ENCODE measurements at places on chromosomes 11 and 22.

GRCh38 chr22:45131749-45132148 lies 32.0 kb upstream of the NUP50 start:
- DNase-seq: peak; percentile 68

GRCh38 chr11:104705490-104706190 lies 192.6 kb downstream of the CASP12 start:
- DNase-seq: peak; percentile 29

GRCh38 chr22:45631841-45632238 lies 39.8 kb upstream of the ATXN10 start:
- DNase-seq: no peak

DNA sequence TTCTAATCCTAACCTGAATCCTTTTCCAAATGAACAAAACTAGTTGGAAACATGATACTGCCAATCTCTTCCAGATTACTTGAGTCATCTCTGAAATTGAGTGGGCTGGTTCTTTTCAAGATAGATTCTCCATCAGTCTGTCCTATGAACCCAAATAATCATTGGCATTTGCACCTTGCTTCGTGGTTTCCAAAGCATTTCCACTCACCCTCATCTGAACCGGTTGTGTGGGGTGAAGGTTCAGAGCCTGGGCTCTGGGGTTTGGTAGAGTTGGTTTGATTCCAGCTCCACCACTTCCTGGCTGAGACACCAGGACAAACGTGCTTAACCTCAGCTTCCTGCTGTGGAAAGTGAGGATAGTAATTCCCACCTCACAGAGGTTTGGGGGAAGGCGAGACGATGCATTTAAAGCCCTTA lies 206.4 kb upstream of the E2F8 start:
- no peak for DNase-seq

GRCh38 chr11:43920598-43921419 lies 21.6 kb upstream of the C11orf96 start:
- peak; percentile 70 for DNase-seq

GRCh38 chr11:59291228-59291627 lies 67.5 kb upstream of the OR5AN1 start:
- no peak for DNase-seq

DNA sequence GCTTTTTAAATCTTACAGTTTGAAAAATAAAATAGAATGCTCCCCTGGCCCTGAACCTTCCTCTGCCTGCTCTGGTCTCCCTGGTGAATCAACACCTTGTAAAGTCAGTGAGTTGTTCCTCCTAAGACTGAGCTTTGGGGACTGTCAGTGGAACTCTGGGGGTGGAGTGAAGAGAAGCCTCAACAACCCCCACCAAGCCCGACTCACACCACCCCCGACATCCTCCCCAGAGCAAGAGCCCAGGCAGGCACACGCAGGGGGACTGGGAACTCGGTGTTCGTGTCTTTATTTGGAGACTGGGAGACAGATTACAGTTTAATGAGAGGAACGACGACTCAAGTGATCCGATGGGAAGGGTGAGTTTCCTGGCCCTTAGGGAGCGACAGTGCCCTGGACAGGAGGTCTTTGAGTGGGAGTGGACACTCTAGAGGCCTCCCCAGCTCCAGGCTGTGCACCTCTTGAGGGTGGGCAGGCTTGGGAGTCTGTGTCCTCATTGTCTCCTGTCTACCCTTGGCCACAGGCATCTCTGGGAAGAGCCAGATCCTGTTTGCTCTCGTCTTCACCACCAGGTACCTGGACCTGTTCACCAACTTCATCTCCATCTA lies 6.2 kb downstream of the KDELR3 start:
- DNase-seq: peak; percentile 16

DNA sequence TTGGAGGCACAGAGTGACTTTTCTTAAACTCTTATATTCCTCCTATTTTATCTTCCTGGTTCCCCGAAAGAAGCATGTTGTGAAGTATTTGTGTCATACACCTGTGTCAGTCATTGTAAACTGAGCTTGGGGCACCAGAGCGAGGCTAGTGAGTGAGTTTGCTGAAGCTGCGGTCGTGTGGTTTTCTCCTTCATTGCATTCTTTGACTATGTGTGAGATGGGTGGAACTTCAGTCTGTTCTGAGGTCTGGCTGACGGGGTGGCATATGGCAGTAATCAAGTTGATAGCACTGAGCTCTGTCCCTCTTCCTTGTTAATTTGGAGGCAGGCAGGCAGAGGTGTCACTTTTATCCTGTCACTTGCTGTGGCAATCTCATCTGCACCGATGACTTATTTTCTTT lies 4.2 kb downstream of the VPS26B start:
- no peak for DNase-seq

DNA sequence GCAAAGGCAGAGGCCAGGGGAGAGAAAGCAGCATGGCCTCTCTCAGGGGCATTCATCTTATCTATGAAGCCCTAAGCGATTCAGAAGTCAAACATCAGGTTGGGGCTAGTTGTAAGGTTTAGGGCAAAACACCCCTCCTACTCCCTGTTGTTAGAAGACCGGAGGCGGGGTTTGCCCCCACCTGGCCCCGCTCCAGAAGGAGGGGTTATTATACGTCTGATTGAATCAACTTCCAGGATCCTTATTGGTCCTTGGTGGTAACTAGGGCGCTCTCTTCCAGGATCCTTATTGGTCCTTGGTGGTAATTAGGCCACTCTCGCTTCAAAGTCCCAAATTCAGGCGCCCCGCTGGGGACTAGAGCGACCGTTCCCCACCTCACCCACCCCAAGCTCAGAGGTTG lies 12.1 kb upstream of the SMTN start:
- DNase-seq: no peak

GRCh38 chr11:9688716-9689511 lies 25.0 kb downstream of the SWAP70 start:
- DNase-seq: no peak

- no peak for DNase-seq
These were observed 1.8 kb downstream of the SLC25A1 start for GRCh38 chr22:19176732-19177131.

GRCh38 chr22:28442711-28443525 lies 236.7 kb downstream of the TTC28 start:
- DNase-seq: peak; percentile 33

GRCh38 chr11:118565051-118565450 lies 680 bp downstream of the IFT46 start:
- peak; percentile 43 for DNase-seq

DNA sequence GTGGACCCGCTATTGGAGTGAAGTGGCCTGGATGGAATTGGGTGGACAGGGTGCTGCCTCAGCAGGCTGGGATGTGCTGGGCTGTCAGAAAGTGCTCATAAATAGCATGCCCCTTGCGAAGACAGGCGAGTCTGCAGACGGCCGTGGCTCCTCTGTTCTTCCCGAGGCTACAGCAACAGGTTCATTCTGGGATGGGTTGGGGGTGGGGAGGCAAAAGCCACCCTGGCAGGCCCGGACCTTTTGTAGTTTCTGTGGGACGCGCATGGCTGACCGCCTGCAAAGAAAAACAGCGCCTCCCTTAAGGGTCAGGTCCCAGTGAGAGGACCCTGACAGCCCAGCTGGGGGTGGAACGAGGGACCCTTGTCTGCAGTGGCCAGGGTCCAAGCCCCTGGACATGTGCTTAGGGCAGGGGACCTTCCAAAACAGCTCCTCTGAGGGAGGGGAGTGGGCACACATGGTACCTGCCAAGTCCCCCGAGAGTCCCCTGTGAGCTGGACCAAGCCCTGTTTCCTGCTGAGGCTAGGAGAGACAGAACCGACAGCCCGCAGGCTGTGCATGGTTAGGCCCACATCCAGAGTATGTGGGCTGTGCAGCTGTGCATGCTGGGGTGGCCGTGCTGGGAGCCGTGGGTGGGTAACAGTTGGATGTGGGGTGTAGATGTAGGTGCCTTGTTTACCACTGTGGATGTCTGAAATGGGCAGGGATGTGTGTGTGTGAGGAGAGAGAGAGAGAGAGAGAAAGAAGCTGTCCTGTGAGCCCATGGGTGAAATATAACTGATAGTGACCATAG lies at the start of gene CRYBB3:
CRYBB3 (plus strand) TSS at position 128 of the 790 bp plus-strand sequence. CDS start 1,539 bp downstream, outside the sequence.
- no peak for DNase-seq

GRCh38 chr11:77198440-77198849 lies 70.4 kb downstream of the MYO7A start:
- no peak for DNase-seq

- DNase-seq: no peak
These were observed 512.4 kb downstream of the DLG2 start for GRCh38 chr11:85114786-85115185.

DNA sequence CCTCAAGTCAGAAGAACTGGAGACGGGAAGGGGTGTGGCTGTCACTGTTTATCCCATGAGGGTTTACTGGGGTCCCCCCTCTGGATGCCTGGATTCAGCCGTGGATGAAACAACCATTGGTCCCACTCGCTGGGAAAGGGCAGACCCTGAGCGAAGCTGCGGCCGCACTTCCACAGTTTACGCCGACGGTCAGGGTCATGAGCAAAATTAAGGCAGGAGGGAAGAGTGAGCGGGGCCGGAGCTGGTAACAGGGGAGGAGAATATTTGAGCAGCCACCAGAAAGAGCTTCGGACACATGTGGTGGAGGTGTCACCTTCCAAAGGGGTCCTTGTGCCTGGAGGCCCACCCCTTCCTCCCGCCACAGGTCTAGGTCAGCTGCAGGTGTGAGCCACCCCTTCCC lies 344.9 kb downstream of the BRD1 start:
- DNase-seq: no peak

- peak; percentile 41 for DNase-seq
These were observed 31.2 kb downstream of the PDE2A start for GRCh38 chr11:72642884-72643522.

- DNase-seq: no peak
These were observed 164.4 kb downstream of the C11orf91 start for GRCh38 chr11:33536178-33536577.

DNA sequence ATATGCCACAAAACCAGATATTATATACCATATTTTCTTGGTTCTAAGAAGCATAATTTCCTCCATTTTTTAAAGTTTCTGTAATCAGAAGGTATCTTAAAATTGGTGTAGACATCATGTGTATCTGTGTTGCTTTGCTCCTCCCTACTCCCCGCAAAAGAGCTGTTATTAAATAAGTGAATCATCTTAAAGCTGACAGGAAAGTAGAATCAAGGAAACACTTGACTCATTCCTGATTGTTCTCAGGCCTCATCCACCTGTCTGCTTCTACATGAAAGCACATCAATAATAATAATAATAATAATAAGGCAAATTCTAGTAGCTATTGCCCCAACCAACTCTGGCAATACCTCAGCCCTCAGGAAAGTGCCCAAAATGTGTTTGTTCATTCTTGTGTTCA lies 26.2 kb upstream of the GUCY1A2 start:
- DNase-seq: no peak

DNA sequence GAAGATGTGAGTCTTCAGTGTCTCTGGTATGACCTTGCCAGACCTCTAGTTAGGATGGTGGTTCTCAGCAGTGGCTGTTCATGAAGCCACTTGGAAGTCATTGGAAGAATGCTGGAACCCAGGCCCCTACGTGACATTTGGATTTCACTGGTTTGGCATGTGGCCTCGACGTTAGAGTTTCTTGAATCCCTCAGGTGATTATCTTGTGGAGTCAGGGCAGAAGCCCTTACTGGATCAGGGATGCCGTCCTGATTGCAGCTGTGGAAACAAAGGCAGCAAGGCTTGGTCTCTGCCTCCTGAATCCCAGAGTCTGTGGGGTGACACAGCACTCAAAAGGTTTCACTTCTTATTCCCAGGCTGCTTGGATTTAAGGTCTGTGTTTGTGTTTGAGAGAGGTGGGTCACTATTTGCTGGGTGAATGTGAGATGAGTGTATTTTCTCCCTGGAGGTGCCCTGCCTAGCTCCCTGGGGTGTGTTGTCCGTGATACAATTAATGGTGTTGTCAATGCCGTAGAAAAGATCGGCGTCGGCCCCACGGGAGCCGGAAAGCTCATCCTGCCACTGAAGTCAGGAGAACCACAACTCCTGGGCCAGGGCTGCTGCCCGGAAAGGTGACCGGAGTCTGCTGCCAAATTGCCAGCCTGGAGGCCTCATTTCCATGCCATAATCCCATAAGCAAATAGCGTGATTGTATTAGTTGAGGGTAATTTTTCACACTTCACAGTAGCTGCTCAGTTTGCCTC lies 939.0 kb downstream of the BRD1 start:
- peak; percentile 19 for DNase-seq

DNA sequence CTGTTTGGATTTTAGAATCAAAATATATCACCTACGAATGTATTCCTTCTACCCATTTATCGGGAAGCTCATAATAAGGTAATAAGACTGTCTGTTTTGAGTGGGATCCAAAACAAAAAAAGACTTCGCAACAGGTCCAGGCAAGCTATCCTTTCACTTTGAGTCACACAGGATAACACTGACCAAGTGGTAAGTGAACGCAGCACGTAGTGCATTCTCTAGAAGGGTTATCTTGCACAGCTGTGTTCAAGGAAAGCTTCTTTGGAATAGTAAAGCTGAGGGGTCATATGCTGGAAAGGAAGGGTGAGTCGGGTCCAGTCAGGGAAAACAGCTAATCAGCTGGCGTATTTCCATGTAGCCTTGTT lies 22.3 kb upstream of the NRGN start:
- no peak for DNase-seq

- DNase-seq: no peak
These were observed 48.4 kb downstream of the ISX start for GRCh38 chr22:35114131-35114980.

GRCh38 chr22:50313021-50313420 lies 5.6 kb upstream of the PLXNB2 start:
- no peak for DNase-seq

DNA sequence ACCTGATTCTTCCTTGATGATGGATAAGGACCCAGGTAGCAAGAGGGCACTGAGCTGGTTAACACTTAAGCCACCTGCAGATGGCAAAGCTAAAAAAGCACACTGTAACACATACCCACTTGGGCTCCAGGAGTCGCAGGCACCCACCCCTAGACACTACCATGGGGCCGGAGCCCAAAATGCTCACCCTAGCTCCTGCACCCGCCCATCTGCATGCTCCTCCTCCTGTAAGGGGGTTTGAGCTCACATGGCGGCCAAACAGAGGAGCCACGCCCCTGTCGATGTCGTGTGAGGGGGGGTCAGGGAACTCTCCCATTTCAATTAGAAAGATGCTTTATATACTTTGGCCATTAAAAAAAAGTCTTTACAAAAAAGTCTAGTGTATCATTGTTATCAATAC lies 370.7 kb downstream of the DLG2 start:
- no peak for DNase-seq

GRCh38 chr22:37609240-37610152 lies 862 bp downstream of the GGA1 start:
- peak; percentile 53 for DNase-seq

DNA sequence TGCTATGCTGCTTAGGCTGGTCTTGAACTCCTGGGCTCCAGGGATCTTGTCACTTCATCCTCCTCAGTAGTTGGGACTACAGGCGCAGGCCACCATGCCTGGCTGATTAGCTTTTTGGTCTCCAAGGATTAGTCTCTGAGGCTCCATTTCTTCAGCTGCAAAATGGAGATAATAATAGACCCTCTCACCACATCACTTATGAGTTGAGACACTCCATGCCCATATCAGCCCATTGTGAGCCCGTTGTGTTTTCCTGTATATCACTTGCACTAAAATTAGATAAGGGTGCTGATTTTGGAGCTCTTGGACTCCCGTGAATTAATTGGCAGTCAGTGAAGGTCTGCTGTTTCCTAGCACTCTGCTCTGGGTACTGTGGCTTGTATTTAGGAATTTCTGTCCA lies 36.0 kb downstream of the DEPDC5 start:
- no peak for DNase-seq

All from heart left ventricle (tissue), 16 donors.